ENCODE measurements at places on chromosomes 4 and X. TPM values are rescaled to one million over a fixed set of nuclear protein-coding genes. Genes with fewer than 3 reads are reported as not detected.

Gene TMPRSS11E
- total RNA-seq, result not detected

DNA sequence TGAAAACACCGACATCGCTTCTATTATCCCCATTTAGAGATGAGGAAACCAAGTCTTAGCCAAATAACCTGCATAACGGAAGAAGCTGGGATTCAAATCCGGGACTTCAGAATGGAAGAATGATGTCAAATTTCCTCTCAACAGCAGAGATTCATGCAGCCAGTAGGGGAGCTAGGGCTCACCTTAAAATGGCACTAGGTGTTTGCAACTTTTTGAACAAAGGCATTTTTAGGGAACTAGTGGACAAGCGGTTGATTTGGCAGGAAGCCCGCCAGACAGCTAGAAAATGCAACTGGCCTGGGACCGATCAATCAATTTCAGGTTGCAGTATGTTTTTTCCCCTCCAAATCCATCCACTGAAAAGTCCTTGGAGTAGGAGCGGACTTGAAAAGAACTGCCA lies 224.2 kb downstream of the PTTG2 start:
- no peak overlapping the region for H3K27ac ChIP-seq
- peaks cover 2% of the 10 kb centered on the region for H3K27me3 ChIP-seq
- H3K4me3 ChIP-seq, result no peak overlapping the region

GRCh38 chr4:158190718-158191117 lies 17.9 kb upstream of the GASK1B start:
- H3K36me3 ChIP-seq, result no peaks in the 10 kb centered on the region
- no peak overlapping the region for H3K27ac ChIP-seq
- H3K4me1 ChIP-seq, result peaks cover 1% of the 10 kb centered on the region
- no peak overlapping the region for H3K4me3 ChIP-seq

Gene IL1RAPL2
- total RNA-seq, result not detected

DNA sequence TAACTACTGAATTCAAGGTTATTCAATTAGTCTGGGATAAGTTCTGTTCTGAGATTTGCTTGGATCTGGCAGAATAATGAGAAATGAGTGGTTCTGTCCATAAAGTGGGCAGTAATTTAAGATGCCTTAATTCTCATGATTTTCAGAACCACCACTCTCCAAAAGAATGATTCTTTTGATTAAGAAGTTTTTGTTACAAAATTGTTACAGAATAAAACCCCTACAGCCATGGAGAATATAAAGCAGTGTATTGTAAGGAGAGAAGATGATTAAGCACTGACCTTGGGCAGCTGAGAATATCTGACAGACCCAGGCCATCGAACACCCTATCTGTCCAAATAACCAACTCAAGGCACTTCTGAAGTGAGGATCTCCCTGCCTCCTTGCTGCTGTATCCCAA lies 12.4 kb downstream of the AMELX start:
- H3K27me3 ChIP-seq, result no peaks in the 10 kb centered on the region
- no peaks in the 10 kb centered on the region for H3K4me1 ChIP-seq
- H3K36me3 ChIP-seq, result no peaks in the 10 kb centered on the region

GRCh38 chr4:26325191-26325590 lies 4.4 kb downstream of the RBPJ start:
- H3K27ac ChIP-seq, result no peak overlapping the region
- H3K27me3 ChIP-seq, result no peaks in the 10 kb centered on the region
- H3K4me3 ChIP-seq, result no peak overlapping the region
